ENCODE measurements at places on chromosomes 2 and 18.

DNA sequence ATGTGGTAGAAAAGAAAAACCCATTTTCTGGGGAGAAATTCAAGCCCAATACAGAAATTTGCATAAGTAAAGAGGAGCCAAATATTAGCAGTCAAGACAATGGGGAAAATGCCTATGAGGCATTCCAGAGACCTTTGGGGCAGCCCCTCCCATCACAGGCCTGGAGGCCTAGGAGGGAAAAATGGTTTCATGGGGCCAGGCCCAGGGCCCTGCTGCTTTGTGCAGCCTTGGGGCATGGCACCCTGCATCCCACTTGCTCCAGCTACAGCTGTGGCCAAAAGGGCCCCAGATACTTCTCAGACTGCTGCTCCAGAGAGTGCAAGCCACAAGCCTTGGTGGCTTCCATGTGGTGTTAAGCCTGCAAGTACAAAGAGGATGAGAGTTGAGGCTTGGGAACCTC lies 51.3 kb upstream of the CYP1B1 start:
- DNase-seq: no peak

DNA sequence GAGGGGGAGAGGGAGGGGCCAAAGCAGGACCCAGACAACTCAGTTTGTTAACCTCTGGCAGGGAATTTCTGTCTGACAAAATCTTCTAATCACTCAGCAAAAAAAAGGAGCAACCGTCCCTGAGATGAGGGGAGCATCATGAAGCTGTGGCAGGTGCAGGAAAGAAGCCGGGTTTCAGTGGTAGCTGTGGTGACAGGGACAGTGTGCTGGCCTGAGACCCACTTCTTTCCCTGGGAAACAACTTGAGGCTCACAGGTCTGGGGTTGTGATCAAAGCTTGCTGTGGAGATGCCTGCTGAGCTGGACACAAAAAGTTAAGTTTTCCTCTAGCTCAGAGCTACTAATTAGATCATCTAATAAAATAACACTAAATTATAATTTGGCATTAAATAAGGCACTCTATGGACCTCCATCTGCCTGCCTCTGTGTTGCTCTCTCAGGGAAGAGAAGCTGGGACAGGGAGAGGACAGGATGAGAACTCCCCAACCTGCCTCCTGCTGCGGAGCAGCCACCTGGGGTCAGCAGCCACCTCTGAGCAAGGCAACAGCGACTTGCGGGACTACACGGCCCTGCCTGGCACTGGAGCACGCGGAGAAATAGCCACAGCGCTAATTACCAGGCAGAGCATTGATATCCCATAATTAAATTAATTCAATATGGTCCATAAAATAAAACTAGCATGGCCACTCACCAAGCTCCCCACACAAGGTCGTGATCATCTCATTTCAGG lies 104.6 kb upstream of the TEX51 start:
- no peak for DNase-seq

- no peak for DNase-seq
These were observed 184.1 kb downstream of the ACKR3 start for GRCh38 chr2:236753606-236754270.

- no peak for DNase-seq
These were observed 934.6 kb downstream of the SOCS6 start for GRCh38 chr18:71223486-71223885.

All from activated CD8-positive, alpha-beta memory T cell treated with anti-CD3 and anti-CD28 coated beads for 4 hours (primary cell).